ENCODE measurements at places on chromosomes 4 and X. TPM values are rescaled to one million over a fixed set of nuclear protein-coding genes. Genes with fewer than 3 reads are reported as not detected.

SSX3 gene
- total RNA-seq = not detected

FGFR3 gene
- 1.8 TPM for total RNA-seq

SPIN2A gene
- 0.15 TPM for total RNA-seq

GAGE12J gene
- total RNA-seq = not detected

GPR143 gene
- total RNA-seq = 0.15 TPM

GK gene
- total RNA-seq = 2.0 TPM

ZNF732 gene
- not detected for total RNA-seq

GPC4 gene
- total RNA-seq = 0.02 TPM

RHOXF2 gene
- not detected for total RNA-seq

RIBC1 gene
- 0.63 TPM for total RNA-seq

SPARCL1 gene
- total RNA-seq = not detected

PNMA5 gene
- not detected for total RNA-seq

UBE2K gene
- 80.5 TPM for total RNA-seq

LANCL3 gene
- not detected for total RNA-seq

PSAPL1 gene
- 0.33 TPM for total RNA-seq
